ENCODE measurements at places on chromosomes 3 and 15.

GRCh38 chr3:104547031-104547430, 819.7 kb upstream of the ALCAM start:
- no peak for DNase-seq

DNA sequence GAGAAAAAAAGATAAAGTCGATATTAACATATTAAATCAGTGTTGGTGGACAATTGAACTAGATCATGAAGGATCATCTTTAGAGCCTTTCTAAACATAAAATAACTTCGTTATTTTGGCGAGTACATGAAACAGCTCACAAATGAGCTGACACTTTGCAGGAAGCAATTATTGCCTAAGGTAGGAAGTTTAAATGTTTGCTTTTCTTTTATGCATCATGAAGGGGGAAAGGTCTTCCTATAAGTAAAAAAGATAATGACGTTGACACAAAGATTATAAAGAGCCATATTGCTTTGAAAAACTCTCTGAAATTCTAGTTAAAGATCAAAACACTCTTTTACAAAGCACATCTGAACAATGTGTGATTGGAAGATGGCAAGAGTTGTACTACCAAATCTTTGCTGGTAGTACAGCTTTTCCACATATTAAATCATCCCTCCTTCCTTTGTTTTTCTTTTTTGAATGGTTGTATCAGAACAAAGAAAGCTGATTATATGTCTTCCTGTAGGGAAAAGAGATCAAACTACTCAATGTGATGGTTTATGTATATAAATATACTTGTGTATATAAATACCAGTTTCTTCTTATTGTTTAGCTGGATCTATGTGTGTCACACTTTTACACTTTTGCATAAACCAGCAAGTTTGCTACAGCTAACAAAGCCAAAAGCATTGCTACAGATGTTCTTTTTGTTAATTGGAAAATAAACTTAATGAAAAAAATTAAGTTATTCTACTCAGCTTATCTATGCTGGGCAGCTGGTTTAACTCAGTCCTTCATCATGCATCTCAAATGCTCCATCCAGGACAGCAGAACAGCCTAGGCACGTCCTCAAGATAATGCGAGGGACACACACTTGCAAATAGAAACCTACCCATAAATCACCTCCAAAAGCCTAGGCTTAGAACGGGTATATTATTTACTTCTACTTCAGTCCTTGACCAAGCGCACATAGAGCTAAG, 850.8 kb upstream of the ROBO1 start:
- DNase-seq, result no peak

GRCh38 chr15:90760661-90761232, 43.6 kb downstream of the BLM start:
- no peak for DNase-seq

- no peak for DNase-seq
These were observed 1.2 kb downstream of the KLHDC8B start for GRCh38 chr3:49172551-49173041.

DNA sequence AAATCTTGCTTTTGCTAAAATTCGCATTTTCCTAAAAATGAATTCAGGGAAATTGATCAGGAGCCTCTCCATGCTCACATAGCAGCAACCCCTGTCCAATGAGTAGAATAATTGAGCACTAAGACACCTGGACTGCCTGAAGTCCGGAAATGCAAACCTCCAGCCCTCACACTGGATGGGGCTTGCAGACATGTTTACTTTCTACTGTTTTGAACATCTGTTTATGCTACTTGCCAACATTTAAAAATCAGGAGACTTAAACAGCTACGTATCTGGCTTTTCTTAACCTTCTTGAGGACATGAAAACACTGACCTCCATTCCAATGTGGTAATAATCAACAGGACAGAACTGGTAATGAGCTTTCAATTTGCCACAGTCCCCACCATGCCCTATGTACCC, 184.4 kb downstream of the SHOX2 start:
- no peak for DNase-seq

DNA sequence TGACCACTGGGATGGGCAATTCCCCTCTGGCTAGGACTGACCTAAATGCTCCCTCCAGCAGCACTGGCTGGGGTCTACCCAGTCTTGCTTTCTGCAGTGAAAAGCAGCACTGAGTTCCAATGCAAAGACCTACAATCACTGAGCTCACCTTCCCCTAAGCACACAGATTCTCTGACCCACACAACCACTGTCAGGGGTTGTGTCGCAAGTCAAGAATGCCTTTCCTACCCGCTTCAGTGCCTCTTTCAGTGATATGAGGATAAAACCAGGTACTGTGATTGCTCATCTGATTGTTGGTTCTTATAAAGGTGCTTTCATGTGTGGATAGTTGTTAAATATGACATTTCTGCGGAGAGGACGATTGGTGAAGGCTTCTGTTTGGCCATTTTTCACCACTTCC, 345.6 kb downstream of the GAP43 start:
- DNase-seq, result no peak

- no peak for DNase-seq
These were observed 512 bp downstream of the LARP6 start for GRCh38 chr15:70853318-70853972.

GRCh38 chr3:128818186-128818787, 61.1 kb upstream of the ACAD9 start:
- no peak for DNase-seq

GRCh38 chr15:95988574-95988887, 342.0 kb upstream of the NR2F2 start:
- DNase-seq, result no peak

DNA sequence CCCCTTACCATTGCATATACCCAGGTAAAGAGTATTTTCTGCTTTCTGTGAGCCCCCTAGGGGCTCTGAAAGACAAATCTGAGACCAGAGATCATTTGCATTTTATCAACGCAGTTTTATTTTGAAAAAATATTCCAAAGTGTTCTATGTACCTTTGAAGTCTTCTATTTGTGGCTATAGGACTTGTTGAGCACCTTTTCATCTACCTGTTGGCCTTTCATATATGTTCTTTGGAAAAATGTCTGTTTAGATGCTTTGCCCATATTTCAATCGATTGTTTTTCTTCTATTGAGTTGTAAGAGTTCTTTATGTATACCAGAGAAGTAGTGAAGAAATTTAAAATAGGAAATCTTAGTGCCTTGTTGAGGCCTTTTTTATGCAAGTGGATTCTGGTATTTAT, 94.0 kb downstream of the LRRC28 start:
- DNase-seq, result no peak

DNA sequence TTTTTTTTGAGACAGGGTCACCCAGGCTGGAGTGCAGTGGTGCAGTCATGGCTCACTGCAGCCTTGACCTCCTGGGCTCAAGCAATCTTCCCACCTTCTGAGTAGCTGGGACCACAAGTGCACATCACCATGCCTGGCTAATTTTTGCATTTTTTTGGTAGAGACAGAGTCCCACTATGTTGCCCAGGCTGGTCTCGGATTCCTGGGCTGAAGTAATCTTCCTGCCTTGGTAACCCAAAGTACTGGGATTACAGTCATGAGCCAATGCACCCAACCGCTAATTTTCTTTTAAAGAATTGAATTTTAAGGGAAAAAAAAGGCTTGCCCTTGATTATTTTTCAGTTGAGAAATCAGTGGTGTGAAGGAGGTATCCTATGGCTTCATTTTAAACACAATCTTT, 334.0 kb downstream of the SOX2 start:
- no peak for DNase-seq

- DNase-seq, result no peak
These were observed 61.5 kb downstream of the CHRD start for GRCh38 chr3:184441202-184441900.

DNA sequence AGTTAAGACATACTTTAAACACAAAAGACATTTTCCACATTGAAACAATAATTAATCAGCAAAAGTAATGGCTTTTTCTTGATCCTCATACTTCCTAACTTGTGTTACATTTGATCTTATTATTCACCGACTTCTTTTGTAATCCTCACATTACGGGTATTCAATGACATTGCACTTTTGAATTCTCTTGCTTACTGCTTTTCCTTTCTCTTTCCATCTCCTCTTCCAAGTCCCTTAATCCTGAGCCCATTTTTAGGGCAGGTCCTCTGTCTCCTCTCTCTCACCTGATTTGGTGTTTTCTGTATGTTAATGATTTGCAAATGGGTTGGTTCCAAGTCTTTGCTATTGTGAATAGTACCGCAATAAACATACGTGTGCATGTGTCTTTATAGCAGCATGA, 48.5 kb upstream of the RAP2B start:
- DNase-seq, result no peak

DNA sequence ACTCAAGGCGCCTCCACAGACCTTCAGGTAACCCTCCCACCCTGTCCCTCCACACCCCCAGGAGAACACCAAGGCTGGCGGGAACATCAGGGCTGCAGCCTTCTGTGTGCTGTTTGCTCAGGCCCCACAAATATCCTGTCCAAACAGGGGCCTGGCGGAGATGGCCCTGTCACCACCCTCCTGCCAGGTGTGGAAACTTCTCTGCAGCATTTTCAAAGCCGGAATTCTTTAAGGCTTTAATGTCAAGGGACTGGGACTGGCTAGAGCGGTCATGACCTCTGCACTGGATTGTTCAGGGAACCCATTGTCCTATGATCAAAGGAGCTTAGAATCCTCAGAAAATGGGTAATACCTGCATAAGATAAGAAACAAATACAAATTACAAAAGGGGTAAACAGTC, 46.6 kb downstream of the FBLN2 start:
- no peak for DNase-seq

- no peak for DNase-seq
These were observed 449.4 kb upstream of the PROK2 start for GRCh38 chr3:72234391-72234790.

- no peak for DNase-seq
These were observed 24.5 kb upstream of the PROK2 start for GRCh38 chr3:71809321-71810026.

GRCh38 chr3:4417449-4417848, 49.6 kb downstream of the SUMF1 start:
- DNase-seq, result no peak

DNA sequence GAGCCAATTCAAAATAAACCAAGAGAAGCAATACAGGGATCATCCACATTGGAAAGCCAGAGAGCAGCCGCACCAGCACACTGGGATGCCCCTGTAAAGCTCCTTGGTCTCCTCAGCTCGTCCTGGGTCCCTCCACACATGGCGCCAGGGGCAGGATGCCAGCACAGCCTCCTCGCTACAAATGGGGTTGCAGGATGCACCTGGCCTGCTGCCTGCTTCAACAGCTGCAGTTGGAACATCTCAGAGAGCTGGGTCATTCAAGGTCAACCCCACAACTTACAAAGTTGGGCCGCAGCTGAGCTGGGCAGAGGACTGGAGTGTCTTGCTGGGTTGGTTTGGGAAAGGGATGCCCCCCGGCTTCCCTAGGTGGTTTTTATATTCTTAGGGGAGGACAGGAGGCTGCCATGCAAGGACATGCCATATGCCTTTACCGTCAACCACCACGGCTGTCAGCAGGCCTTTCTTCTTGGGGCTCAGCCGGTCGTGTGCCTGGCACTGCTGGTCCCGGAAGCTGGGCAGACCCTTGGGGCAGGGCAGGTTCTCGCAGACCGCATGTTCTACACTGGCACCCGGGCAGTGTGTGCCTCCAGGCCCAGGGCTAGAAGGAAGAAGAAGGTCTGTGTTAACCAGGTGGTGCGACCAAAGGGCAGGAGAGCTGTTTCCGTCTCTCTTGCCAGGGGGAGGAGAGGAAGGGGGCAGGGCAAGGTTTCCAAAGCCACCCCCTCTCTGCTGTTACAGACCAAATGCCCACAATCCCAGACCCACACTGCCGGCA, 225.2 kb downstream of the ADAMTS17 start:
- no peak for DNase-seq

GRCh38 chr3:186605078-186605477, 7.8 kb upstream of the AHSG start:
- no peak for DNase-seq

DNA sequence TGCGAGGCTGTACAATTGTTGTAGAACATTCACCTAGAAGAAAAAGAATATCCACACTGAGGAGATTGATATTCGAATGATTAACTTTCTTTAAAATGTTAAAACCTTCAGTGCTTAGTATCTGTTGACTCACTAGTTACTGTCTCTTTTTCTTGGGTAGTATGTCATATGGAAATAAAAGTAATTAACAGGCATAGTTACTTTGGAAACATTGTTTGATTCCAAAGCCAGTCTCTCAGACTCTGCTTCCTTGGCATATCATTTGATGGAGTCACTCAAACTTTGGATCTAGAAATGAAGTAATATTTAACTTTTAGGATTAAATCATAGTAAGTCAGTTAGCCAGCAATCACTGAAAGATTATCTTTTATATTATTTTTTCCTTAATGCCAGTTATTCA, 63.4 kb downstream of the MAP2K5 start:
- no peak for DNase-seq

DNA sequence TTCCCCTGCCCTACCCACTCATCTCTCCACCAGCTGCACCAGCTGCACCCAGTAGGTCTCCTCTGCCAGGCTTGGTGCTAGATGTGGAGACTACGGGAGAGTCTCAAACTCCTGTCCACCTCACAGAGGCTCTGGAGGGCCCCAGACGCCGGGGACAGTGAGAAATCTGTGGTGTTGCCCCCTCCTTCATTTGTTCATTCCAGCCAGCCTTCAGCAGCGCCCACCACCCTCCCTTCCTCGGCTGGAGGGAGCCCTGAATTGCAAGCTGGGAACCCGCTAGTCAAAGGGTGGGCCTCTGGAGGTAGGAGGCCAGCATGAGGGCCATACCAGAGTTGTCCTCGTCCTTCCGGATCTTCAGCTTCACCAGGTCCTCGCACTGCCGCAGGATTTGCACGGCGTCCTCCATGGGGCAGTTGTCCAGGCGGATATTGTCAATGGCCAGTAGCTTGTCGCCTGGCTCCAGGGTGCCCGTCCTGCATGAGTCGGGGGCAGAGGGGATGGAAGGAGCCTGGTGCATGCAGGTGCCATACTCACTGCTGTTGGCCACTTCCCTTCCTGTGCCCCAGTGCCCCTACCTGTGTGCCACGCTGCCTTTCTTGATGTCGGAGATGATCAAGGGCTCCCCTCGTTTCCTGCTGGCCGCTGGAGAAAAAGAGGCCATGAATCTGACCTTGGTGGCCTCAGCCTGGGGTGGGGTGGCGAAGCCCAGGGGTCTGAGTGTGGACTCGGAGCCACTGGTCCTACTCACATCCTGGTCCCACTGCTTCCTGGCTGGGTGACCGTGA, 29.1 kb downstream of the GRIP2 start:
- no peak for DNase-seq

DNA sequence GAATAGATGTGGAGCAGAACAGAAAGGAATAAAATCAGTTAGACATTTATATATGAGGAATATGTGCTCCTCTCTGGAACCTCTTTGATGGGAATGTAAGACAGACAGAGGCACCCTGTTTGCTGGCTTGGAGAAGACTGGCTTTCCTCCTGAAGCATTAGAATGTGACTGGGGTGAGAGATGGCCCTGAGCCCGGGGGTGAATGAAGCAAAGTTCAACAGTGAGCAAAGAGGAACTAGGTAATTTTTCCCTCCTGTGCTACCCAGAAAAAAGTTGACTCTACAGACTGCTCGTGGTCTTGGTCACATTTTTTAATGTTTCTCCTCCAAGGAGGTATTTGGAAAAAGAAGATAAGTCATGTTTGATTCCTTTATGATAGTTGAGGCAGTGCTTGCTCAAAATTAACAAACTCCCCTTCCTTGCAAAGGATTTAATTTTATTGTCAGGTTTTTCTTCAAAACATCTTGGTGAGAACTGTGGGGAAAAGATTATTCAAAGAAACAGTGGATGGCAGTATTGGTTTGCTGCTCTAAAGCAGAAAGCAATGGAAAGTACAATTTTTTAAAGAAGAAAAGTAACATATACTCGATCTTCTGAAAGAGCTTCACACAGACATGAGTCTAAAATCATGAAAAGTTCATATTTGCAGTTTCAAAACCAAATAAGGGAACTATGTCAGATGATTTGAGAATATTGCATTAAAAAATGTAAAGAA, 370.4 kb upstream of the CDIN1 start:
- no peak for DNase-seq
